ENCODE measurements at places on chromosomes 13 and 19.

DNA sequence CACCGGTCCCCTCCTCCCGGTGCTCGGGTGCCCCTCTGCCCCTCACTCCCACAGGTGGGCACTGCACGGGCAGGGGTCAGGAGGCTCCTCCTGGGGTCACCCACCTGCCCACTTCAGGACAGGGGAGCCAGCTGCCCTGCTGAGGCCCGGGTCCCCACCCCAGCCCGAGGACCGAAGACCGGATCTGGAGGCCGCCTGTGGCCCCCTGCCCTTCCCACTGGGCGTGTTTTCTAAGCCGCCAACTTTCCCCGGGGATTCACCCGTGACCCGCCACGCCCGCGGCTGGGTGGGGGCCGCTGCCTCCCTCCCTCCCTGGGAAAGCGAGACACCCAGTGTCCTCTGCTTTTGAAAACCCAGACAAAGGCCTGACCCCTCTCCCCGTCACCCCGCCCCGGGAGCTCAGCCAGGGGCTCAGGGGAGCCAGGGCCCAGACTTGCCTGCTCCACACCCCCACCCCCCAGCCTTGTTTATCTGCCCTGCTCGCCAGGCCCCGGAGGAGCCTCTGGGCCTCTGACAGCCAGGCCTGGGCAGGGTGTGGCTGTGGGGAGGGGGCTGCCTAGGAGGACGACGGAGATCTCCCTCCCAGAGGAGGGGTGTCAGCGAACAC, 1.3 kb downstream of the PALM start:
- DNase-seq = peak; percentile 31

DNA sequence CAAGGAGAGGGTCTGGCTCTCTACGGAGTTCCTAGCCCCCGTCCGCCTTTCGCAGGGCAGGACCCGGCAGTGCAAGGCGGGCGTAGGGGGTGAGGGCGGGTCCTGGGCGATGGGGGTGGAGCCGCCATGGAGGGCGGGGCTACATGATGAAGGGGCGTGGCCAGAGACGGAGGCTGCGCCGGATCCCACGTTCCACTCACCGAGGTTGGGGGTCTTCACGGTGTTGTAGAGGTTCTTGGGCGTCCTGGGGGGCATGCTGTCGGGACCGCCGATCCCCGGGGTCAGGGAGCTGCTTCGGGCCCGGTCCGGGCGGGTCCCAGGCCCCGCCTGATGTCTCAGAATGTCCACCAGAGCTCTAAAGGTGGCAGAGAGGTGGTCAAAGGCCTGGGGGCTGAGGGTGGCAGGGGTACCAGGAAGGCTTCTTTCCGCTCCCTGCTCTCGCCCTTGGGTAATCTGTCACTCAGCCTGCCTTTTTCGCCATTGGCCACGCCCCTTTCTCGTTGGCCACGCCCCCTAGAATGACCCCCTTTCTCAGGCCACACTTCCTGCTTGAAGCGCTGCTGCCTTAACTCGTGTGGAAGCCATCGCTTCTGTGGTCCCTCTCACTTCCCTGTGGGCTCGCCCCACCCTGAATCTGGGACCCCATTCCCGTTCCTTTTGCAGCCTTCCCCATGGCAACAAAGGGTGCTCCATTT, 2.5 kb downstream of the SHISA7 start:
- no peak for DNase-seq

GRCh38 chr13:34627509-34628208, 314.4 kb upstream of the NBEA start:
- DNase-seq = no peak

DNA sequence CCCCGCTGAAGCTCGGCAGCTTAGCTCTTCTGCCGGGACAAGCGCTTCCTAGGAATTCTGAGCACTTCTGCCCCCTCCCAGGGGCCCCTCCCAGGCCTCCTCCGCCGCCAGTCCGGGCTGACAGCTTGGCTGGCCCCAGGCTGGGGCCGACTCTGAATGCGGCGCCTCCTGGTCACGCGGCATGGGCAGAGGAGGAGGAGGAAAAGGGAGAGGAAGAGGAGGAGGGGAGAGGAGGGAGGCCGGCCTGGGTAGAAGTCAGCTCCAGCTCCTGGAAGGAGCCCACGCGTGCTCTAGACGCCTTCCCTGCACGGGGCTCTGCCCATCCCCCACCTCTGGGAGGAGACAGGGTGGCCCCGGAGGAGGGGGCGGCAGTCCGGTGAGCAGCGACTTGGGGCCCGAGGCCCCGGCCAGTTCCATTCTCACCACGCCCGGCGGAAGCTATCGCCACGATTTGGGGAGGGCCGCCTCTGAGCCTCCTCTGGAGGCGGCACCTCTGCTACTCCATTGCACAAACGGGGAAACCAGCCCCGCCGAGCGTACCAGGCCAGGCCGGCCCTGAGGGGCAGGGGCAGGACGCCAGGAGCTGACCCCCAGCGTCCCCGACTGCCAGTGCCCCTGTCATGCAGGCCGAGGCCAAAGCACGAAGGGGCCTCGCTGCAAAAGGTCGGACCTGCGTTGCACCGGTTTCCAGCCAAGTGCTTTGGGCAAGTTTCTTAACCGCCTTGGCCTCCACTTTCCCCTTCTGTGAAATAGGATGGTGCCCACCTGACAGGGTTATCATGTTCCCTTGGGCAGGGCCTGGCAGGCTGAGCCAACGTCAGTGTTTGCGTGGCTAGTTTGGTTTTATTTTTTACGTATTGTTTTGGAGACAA, 31.6 kb downstream of the CCNE1 start:
- no peak for DNase-seq

GRCh38 chr19:58498316-58499020, 13.3 kb downstream of the SLC27A5 start:
- no peak for DNase-seq

DNA sequence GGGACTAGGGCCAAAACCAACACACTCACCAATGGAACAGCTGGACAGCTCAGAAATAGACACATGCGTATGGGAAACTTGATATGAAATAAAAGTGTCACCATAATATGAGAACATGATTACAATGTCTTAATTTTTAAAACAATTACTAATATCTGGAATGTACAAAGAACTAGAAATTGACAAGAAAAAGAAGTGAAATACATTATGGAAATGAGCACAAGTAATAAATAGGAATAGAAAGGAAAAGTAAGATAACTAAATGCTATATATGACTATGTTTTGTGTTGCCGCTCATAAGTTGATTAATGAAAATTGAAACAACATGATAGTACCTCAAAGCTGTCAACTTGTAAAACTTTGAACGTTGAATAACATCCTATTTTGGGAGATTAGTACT, 801.1 kb downstream of the SLITRK5 start:
- DNase-seq = no peak

GRCh38 chr19:22286151-22286810, at the start of gene ZNF729:
ZNF729 (plus strand) TSS chr19:22286441; CDS start chr19:22286526, 85 bp downstream.
- no peak for DNase-seq

DNA sequence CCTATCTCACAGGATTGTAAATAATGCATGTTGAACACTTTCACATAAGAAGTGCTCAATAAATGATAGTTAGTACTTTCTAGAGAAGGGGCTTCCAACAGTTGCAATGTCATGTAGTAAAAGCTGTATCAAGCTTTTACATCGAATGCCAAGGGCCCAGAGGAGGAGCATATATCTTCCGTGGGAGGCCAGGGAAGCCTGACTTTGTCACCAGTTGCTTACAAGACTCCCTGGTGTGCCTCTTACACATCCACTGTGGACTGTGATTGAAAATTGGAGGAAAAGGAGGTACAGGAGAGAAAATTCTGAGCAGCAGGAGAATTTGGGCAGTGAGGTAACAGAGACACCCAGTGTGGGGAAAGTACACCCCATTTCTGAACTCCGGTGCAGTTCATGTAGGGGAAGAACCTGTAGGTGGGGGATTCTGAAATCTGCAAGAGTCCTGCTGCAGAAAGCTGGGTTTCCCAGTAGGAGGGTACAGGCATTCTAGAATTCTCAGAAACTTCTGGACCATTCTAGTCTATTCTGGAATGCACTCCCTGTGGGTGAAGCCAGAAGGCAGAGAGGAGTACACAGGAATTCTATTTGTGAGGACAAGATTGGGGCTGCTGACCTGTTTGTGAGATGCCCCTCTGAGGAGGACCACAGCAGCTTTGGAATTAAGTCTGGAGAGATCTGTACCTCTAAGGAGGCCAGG, 54.0 kb downstream of the ALOX5AP start:
- DNase-seq = no peak

DNA sequence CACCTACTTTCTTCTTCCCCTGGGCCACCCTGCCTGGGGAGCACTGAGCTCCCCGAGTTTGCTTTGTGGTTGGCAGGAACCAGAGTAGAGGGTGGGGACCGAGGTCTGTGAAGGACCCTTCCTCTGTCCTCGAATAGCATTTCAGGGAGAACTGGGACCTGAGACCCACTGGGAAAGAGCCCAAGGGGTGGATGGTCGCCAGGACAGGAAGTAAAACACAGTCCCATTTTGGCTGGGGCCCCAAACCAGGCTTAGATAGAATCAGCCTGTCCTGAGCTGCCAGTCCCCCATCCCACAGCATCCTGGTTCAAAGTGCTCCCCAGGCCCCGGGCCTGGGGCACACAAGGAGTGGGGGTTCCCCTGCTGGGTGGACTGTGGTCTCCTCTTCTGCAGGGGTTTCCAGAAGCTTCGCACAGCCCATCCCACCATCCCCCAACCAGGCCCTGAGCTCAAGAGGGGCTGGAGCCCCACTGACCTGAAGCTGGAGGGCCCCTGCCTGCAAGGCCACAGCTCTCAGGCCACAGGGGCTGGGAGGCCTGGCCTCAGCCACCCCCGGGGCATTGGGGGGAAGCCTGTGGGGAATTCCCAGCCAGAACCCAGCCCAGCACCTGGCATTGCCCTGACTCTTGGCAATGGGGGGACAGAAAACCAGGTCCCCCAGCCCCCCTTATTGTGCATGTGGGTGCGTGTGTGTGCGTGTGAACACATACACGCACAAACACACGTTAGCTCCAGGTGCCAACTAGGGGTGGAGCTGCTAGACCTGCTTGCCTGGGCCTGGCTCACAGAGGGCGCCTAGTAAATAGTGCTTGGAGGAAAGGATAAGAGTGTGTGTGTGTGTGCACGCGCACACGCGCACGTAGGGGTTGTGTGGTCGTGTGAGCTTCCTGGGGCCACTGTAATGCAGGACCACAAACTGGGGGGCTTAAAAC, 995 bp upstream of the MKNK2 start:
- DNase-seq = peak; percentile 17

DNA sequence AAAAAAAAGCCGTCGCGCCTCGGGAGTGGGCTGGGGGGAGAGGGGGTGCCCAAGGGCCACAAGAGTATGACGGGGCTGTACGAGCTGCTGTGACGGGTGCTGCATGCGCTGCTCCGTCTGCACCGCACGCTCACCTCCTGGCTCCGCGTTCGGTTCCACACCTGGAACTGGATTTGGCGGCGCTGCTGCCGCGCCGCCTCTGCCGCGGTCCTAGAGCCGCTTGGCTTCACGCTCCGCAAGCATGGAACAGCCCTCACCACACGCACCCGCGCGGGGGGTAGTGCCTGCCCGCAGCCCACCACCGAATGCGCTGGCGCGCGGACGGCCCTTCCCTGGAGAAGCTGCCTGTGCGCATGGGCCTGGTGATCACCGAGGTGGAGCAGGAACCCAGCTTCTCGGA, 18.8 kb downstream of the C1QTNF9 start:
- no peak for DNase-seq

DNA sequence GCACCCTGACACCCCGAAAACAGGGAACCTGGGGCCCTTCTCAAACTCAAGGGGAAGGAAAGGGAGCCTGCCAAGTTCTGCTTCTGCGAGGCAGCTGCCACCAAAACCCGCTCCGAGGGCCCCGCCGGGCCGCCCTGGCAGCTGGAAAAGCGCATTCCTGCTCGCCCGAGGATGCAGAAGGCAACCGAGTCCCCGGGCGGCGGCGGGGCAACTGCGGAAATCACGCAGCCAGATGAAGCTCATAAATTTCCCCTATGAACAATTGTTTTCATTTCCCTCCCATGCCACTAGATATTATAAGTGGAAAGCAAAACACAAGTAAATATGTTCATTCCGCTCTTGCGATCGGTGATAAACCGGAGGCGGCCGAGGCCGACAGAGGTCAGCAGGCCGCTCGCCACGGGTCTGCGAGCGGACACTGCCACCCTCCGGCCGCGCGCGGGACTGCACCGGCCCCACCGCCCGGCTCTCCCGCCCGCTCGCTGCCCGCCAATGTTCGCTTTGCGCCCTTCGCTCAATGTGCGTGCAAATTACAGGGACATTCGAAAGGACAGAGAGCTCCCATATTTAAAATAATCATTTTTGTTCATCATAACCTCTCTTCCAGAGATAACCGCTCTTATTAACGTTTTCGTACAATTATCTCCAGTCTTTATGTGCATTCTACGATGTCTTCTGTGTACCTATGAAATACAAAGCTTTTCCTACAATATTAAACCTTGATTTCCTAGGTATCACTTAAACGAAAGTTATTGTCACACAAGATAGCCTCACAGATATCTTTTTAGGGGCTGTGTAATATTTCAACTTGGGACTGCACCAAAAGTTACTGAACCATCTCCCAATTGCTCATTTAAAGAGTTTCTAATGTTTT, 120.8 kb upstream of the ZNF507 start:
- no peak for DNase-seq

- DNase-seq = no peak
Observed at GRCh38 chr13:42039457-42039945, 8.9 kb upstream of the DGKH start.

- DNase-seq = no peak
Observed at GRCh38 chr13:30712536-30713532, 22.5 kb upstream of the ALOX5AP start.

GRCh38 chr19:17602872-17603510, 47.5 kb downstream of the COLGALT1 start:
- DNase-seq = no peak
